ENCODE measurements at places on chromosomes 11 and 22.

- DNase-seq = peak; percentile 38
Observed at GRCh38 chr11:6438979-6439571, 1.7 kb downstream of the HPX start.

GRCh38 chr22:20092477-20092854 is 12.4 kb downstream of the DGCR8 start:
- DNase-seq = no peak

DNA sequence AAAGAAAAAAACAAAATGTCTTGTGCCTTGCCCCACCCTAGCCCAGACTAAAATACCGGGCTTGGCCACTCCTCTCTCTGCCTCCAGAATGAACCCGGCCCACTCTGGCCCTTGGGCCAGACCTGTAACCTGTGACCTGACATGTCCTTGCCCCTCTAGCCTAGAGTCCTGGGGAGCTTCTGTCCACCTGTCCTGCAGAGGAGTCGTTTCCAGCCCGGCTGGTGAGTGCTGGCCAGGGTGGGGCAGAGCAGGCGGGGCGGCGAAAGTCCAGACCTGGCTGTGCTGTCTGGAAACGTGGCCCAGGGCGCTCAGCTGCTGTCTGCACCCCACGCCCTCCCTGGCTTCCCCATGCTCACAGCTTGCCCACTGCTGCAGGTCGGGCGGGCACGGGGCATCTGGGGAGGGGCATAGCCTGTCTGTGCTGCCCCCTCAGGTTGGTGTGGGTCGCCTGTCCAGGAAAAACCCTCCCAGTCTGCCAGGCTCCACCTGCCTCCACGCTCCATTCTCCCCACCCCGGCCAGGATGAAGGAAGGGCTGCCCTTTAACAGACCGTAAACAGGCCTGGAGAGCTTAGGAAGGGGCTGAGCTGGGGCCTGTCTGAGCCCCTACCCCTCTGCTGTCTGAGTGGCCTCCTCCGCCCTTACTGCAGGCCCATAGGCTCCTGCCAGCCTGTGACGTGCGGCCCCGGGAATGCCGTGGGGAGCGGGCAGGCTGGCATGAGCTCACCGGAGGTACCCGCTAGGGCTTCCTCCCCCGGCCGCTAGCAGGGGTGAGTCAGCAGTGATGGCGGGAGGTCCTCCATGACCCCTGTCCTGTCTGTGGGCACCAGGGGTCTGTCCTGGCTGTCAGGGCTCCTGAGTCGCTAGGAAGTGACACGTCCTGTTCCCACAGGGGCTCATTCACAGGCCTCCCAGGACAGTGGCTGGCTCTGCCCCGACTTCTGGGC is 1.9 kb downstream of the CD151 start:
- peak; percentile 45 for DNase-seq

DNA sequence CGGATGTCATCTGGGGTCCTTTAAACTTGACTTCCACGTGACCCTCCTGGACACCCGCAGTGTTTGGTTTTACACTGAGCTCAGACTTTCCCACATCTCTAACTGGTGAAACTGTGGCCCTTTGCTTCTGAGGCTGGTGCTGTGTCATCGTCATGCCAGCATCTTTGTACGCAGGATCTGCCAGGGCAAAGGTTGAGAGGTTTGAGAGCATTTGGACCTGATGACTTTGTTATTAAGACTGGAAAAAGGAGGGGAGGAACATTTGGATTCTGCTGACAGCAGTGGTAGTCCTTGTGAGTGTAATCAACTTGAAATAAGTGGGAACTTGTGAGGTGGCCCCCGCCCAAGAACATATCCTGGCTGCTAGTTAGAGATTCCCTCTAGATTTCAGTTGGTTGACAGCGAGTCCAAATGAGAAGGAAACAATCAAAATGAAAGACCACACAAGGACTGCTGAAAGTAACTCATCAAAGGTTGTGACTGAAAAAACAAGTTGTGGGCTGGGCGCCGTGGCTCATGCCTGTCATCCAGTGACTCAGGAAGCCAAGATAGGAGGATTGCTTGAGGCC is 102.5 kb downstream of the KIAA1671 start:
- DNase-seq = no peak

DNA sequence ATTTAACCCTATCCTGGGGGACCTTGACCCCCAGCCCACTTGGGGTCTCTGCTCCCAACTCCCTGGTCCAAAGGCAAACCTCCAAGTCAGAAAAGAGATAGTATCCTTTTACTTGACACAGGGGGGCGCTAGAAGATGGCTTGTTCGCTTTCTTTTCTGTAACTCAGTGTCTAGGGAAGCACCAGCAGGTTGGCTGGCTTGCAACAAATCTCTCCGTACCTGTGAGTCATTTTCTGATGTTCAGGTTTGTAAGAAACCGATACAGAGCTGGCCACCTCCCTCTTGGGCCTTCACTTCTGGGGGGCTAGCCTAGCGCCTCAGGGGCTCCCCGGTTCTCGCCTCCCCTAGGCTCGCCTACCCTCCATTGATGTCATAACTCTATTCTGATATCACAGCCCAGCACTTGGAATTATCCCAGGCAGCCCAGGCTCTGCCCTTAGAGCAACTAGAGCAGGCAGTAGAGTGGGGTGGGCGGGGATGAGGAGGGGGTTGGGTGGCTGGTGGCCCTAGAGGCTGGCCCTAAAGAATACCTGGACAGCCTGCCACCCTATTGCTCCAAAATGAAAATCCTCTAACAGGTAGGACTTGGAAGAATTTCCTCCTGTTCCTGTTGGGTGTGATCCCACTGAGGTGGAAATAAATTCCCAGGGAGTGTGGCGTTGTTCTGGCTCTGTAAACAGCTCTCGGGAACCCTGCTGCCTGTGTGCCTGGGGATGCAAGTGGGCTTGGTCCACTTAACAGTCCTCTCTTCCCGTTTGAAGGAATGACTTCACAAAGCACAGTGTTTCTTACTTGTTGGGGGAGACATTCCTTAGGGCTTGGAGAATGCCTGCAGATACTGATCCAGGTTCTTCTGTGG is 69.4 kb downstream of the OSBP2 start:
- DNase-seq = peak; percentile 74

- no peak for DNase-seq
Observed at GRCh38 chr11:102590276-102591049, 34.7 kb downstream of the MMP20 start.

DNA sequence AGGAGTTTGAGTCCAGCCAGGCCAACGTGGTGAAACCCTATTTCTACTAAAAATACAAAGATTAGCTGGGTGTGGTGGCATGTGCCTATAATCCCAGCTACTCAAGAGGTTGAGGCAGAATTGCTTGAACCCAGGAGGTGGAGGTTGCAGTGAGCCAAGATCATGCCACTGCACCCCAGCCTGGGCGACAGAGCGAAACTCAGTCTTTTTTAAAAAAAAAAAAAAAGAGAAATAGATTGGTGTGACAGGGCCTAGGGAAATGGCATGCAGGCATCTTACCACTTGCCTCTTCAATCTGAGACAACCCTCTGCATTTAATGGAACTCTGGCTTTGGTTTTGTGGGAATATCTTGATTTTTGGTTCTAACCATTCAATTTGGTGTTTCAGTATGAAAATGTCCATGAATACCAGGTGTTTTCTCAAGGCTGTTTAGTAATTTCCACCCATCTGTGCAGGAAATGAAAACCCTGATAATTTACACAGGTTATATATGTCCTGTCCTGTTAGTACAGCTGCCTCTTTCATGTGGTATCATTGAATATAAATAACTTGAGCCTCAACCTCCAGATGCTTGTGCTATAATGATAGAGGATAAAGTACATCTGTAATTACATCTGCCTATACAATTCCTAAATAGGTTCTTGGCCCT is 8.4 kb downstream of the XBP1 start:
- DNase-seq = no peak

- DNase-seq = no peak
Observed at GRCh38 chr11:9692691-9693090, 28.8 kb downstream of the SWAP70 start.

- peak; percentile 86 for DNase-seq
Observed at GRCh38 chr11:66891851-66892660, 35.2 kb downstream of the LRFN4 start.

DNA sequence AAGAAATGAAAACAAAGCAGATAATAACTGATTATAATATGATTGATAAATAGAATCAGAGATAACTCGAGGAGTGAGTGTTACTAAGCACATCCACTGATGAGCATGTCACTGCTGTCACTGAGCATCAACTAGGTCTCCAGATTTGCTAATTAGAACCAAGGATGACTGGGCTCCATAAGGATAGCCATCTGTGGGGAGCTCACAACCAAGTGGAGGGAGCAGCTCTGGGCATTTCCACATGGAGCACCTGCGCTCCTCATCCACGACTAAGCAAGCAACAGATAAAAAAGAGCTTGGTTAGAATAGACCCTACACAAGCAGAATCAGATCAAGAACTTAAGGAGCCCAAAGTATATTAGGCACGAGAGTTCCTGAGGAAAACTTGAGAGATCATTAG is 396.0 kb upstream of the B3GAT1 start:
- DNase-seq = no peak

- no peak for DNase-seq
Observed at GRCh38 chr11:46338988-46339666, 8.1 kb upstream of the DGKZ start.

GRCh38 chr11:87137711-87138110 is 100.0 kb downstream of the TMEM135 start:
- peak; percentile 18 for DNase-seq

DNA sequence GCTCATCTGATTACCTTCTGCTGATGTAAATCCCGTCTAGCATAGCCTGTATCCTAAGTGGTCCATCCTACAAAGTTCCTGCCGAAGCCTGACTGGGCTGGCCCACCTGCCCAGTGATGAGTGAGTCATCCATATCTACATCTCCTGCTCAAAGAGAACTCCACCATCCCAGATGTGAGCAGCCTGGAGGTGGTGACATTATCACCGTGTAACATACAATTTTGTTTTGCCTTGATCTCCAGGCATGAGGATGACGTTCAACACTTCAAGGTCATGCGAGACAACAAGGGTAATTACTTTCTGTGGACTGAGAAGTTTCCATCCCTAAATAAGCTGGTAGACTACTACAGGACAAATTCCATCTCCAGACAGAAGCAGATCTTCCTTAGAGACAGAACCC is 5.6 kb downstream of the TMA7B start:
- DNase-seq = no peak

GRCh38 chr11:69257134-69257533 is 36.8 kb upstream of the MYEOV start:
- no peak for DNase-seq

GRCh38 chr11:8335683-8336082 is 72.0 kb upstream of the LMO1 start:
- no peak for DNase-seq

DNA sequence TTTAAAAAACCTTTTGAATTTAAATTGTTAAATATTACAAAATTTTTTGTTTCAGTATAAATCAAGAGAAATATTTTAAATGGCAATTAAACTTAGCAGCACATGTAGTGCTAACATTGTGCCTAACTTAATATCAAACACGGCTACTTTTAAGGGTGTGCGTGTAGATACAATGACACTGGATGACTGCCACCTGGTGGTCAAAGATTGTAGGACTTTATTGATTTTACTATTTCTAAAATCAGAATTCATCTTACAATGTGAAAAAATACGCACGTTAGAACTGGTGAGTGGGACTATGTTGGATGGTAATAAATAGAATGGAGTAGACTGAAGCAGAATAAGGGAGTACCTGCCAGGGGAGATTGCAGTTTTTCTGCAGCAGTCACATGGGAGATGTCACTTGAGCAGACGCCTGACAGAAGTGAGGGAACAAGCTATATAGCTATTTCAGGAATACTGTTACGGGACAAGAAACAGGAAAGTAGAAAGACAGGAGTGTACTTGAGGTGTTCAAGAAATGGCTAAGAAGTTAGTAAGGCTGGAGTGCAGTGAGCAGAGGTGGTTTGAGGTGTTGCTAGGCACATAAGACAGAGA is 52.9 kb downstream of the UVRAG start:
- DNase-seq = peak; percentile 31

GRCh38 chr11:57512646-57513451 is 2.7 kb downstream of the SLC43A1 start:
- no peak for DNase-seq

- no peak for DNase-seq
Observed at GRCh38 chr22:29660021-29660420, 56.6 kb downstream of the NF2 start.

GRCh38 chr11:44334356-44335004 is 24.5 kb upstream of the ALX4 start:
- DNase-seq = no peak

DNA sequence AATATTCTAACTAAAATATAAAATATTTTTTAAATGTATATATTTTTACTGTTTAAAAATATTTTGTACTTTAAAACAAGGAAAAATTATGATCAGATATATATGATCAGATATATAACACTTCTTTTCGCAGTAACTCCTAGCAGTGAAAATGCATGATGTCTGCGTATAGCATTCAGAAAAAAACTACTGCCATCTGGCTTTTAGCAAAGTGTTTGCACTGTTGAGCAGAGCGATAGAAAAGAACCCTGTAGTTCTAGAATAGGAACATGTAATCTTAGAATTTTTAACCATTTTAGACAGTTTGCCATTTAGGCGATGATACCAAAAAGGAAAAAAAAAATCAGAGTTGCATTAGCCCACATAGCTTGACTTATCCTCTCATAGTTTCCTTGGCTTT is 370.4 kb upstream of the ANO3 start:
- no peak for DNase-seq

- DNase-seq = no peak
Observed at GRCh38 chr11:24872186-24872585, 375.3 kb downstream of the LUZP2 start.

- DNase-seq = no peak
Observed at GRCh38 chr11:61974766-61975631, 7.6 kb upstream of the FTH1 start.

DNA sequence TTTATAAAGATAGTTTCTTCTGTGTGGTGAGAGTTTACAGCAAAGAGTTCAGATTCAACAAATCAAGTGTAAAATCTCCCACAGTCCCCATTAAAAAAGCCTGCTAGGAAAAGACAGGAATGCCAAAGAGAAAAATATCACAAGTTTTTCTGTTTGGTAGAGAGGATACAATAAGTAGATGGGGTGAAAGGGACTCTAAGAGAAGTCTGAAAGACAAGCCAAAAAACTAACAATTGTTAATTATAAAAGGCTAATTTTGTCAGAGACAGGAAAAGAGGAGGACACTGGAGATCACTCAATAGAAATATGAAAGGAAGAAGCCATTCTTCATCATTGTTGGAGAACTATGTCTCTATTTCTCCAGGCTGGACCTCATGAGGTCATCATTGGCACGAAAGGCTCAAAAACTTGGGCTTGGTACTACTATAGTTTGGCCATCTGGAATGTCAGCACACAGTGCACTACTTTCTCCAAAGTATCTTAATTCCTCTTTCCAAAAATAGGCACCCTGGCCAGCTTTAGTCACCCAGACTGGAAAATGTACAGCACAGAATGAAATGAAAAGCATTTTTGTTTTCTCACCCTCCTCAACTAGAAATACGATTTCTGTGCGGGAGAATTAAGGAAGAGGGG is 531 bp upstream of the SOX6 start:
- DNase-seq = no peak
